Brain (organoid and tissue), 16 donors: ENCODE measurements at places on chromosomes 7 and 10.

GRCh38 chr7:136063326-136063666, 86.1 kb upstream of the MTPN start:
- DNase-seq: no peak

DNA sequence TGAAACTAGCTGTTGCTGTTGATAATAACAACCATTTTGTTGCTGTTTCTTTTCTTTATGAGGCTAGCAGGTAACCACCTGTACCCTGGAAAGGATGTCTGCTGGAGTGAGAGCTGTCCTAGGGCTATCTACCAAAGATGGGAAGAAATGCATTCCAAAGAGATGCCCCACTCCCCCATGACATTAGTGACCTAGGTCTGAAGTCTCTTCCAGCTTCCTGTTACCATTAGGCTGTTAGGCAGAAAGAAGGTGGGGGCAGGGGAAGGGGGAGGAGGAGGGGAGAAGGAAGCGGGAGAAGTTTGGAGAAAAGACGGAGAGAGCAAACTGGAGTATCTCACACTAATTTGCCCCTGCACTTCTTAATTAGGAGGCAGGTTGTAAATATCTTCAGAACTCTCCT, 118.5 kb downstream of the ABLIM1 start:
- no peak for DNase-seq

- no peak for DNase-seq
Measured at GRCh38 chr10:63603709-63604445, 82.7 kb downstream of the REEP3 start.

- DNase-seq: no peak
Measured at GRCh38 chr10:61984803-61985418, 83.4 kb downstream of the ARID5B start.

DNA sequence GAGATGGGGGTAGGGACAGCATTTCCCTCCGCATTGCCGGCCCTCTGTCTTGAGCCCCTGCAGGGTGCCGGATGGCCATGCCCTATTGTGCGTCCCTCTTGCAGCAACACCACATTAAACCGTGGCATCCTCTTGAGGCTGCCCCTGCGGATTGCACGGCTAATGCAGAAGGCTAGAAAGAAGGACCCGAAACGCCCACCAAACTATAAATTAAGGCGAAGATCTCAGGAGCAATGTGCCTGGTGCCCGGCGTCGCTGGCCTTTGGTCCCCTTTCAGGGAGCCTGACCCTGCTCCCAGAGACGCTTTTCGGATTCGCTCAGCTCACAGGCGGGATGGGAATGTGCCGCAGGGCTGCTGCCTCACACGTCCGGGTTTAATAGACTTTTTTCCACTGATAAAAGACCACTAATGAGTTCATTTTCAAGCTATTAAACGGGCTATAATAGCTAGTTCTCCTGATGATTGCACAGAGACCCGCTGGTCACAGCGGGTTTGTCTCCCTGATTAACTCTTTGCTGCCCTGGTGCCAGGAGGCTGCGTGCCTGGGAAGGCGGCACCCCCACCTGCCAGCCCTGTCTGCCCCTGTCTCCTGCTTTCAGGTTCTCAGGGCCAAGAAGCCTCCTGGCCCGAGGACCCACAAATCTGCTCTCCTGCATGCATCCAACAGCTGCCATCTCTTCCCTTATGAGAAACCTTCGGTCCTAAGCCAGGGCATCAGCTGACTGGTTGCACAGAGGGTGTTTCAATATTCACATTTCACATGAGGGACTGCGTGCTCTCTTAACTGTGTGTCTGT, 128.3 kb downstream of the ADARB2 start:
- peak; percentile 68 for DNase-seq

DNA sequence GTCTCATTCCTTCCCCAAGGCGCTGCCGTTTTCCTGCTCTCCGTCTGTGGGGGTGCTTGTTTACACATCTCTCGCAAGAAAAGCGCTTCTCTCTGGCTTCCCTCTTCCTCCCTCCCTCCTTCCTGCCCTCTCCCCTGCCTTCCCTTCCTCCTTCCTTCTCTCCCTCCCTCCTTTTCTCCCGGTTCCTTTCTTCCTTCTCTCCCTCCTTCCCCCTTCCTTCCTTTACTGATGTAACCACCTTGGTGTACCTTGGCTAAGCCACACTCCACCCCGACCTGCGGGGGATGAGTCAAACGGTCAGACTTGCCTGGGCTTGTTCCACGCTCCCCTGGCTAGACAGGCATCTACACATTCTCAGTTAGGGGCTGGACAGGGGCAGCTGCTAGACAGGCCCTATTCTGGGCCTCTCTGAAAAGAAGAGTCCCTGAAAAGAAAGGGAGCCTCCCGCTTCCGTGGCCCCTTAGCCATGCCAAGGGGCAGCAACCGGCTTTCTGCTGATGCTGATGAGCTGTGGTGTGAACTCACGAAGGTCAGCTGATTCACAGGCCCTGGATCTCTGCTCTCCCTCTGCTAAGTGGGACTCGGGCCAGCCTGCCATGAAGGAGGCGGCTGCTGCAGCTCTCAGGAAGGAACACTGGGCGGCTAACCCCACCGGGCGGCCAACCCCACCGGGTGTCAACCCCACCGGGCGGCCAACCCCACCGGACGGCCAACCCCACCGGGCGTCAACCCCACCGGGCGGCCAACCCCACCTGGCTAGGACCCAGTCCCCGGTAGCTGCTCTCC, 216.8 kb downstream of the TCERG1L start:
- DNase-seq: no peak

DNA sequence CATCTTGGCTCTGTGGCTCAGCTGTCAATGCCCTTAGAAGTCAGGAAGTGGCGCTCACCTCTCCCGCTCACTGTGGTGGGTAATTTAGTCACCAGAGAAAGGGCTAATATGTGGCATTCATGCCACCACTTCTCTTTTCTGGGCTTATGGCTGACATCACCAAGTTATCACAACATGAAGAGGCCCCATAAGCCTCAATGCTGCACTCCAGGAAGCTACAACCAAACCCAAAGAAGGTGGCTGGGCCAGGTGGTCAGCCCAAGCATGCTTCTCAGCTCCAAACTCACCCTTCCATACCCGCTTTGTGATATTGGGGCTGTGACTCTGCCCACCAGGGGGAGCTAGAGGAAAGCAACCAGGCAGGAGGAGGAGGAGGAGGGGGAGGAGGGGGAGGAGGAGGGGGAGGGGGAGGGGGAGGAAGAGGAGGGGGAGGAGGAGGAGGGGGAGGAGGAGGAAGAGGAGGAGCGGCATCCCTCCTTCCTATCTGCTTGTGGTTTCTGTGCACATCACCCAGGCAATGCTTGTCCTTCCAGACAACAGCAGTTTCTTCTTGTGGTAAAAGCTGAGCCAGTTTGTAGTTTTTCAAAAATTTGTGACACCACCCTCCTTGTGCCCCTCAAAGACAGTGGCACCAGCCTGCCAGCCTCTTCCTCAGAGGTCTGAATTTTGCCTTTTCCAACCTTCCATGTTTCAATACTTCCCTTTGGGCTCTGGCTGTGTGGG, 42.1 kb downstream of the CYP26A1 start:
- DNase-seq: no peak
